Pancreas (tissue), 10 donors: ENCODE measurements at places on chromosomes 2 and 18.

DNA sequence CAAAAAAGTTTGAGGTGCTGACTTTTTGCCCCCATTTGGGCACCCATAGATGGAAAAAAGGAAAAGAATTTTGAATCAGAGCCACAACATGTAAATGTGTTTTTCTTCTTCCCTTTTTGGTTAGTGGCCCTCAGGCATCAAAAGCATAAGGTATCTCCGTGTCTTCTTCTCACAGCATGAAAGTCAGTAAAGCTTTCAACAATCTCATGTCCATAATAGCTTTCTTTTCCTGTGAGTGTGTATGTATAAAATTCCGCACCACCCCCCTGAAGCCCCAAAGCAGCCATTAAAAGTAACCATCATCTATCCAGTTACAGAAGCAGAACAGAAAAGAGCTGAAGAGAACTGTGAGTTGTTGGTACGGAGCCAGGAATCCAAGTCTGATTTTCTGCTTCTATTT, 1539.7 kb upstream of the ACVR2A start:
- DNase-seq = no peak

DNA sequence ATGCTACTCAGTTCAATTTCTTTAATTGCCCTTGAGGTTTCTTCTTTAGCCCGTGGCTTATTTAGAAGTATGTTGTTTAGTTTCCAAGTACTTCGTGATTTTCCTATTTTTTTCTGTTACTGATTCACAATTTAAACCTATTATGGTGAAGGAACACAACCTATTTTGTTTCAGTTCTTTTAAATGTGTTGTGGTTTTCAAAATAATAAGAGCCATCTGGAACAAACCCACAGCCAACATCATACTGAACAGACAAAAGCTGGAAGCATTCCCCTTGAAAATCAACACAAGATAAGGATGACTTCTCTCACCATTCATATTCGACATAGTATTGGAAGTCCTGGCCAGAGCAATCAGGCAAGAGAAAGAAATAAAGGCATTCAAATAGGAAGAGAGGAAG, 155.2 kb downstream of the GALNT1 start:
- no peak for DNase-seq

GRCh38 chr2:154133823-154134222, 262.1 kb downstream of the GALNT13 start:
- DNase-seq = no peak

- DNase-seq = no peak
These were observed 87.4 kb downstream of the STK39 start for GRCh38 chr2:168159754-168160585.

GRCh38 chr18:37385846-37386778, 179.5 kb downstream of the CELF4 start:
- no peak for DNase-seq

DNA sequence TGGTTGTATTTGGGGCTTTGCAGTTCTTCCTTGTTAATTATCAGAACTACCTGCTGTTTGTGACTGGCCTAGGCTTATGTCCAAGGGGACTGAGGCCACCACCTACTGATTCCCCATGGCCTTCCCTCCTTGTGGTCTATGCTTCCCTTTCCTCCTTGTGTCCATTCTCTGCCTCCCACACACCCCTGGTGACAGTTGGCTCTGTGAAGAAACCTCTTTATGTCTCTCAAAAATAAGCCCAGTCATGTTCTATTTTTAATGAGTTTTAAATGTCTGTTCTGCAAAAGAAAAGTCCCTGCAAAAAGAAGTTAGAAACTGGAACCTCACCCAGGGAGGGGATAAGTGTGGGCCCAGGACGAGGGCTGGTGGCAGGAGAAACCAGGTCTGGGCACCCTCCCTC, 105.0 kb downstream of the SMC6 start:
- DNase-seq = no peak

DNA sequence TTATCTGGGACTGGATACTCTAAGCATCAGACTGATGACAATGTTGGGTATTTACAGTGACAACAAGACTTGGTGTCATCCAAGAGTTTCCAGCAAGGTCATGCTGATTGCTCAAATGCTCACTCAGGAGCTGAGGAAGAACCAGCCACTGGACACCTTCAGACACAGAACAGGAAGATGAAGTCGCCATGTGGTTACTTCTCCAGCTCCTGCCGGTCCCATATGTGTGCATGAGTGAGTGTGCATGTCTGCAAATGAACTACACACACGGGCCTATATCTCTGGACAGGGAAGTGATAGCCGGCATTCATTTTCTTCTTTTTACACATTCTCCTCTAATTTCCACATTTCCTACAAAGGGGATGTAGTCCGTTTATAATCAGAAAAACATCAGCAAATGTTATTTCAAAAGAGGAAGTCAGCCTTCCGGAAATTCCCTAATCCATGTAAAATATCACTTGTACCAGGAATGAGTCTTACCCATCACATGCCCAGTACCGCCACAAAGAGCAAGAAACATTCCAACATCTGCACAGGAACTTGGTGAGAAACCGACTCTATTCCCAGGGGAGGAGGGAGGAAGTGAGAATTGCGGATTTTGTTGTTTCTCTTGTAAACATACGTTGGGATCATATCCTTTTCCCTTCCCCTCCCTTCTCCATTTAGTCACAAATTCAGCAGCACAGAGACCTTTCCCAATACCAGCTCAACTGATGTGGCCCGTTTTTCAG, 10.8 kb downstream of the RFX8 start:
- DNase-seq = no peak

DNA sequence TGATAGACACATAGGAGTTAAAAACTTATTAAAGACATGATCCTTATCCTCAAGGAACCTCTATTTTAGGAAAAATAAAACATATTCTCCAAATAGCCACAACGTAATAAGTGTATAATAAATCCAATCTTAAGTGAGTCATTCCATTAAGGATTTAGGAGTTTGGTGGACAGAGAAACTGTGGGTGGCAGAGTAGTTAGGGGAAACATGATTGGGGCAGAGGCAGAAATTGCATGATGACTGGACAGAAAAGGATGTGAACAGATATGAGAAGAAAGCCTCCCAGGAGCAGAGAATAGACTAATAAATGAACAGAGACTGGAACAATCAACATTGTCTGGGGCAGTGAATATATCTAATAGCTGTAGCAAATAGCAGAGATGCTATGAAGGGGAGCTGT, 48.1 kb upstream of the SIGLEC15 start:
- DNase-seq = no peak

- DNase-seq = no peak
These were observed 207.7 kb downstream of the BCL2 start for GRCh38 chr18:63111671-63112402.

DNA sequence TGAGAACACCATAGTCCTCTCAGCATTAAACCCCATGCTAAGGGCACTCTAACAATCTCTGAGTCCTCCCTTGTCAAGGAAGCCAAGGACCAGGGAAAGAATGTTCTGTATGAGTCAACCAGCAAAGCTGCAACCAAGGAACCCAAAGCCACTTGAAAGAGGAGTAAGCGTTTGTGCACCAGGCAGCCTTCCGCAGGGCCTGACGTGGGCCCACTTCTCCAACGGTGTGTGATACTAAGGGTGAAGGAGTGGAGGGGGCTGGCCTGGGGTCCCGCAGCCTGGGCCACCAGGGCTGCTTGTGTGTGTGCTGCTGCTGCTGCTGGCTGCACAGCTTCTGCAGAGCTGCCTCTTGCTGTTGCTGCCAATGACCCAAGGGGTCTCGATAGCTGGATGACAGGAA, 30.1 kb upstream of the GALNT14 start:
- no peak for DNase-seq

DNA sequence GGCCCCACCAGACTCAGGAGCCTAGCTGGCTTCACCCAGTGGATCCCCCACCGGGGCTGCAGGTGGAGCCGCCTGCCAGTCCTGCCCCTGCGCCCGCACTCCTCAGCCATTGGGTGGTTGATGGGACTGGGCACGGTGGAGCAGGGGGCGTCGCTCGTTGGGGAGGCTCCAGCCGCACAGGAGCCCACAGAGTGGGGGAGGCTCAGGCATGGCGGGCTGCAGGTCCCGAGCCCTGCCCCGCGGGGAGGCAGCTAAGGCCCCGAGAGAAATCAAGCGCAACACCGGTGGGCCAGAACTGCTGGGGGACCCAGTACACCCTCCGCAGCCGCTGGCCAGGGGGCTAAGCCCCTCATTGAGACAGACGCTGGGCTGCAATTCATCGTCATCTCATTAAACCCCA, 184.0 kb downstream of the SNTG2 start:
- DNase-seq = no peak

DNA sequence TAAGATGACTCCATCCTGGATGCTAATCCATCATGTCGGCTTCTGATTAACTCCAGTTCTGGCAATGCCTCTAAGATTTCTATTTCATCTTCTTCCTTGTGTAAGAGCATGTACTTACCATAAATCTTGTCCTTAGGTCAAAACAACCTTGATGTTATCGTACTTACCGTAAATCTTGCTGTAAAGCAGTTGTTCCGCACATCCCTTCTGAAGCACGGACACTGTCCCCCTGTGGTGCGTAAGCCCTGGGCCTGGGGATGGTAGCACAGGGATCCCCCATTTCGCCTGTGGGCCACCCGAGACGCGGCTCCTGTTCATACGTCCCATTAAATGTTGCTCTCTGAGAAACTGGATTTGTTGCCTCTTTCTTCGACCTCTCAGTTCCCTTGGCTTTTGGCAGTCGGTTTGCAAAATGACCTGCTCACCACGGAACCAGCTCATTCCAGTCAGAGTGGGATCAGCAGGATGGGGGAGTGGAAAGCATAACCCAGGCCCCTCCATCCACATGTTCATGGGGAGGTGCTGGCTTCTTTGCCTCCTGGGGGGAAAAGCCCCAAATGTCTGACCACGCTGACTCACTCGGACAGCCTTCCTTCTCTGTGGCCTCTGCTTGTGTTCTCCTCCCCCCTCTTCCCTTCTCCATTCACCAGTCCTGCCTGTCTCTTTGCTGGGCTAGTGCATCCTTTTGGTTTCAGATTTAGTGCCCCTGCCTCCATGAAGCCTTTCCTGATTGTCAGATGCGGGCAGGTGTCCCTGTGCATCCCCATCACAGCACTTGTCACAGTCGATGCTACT, 49.9 kb downstream of the RAB31 start:
- no peak for DNase-seq

GRCh38 chr2:240208631-240209211, 68.3 kb upstream of the OTOS start:
- DNase-seq = no peak

- no peak for DNase-seq
These were observed 150.1 kb downstream of the ANTXR1 start for GRCh38 chr2:69163109-69163508.

DNA sequence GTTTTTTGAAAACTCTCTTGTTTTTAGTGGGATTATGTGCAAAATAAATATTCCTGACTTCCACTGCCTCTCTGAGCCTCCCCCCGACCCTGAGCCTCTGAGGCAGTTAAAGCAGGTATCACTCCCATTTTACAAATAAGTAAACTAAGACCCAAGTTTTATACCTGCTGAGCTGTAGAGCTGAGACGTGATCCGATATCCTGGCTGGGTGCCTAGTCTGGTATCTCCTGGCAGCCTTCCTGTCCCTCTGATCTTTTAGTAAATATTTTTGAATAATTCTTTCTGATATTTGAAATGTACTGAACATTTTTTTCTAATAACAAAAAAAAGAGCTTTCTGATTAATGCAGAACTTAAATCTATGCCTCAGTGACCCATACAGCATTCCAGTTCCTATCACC, 108.3 kb upstream of the NOSTRIN start:
- peak; percentile 38 for DNase-seq

DNA sequence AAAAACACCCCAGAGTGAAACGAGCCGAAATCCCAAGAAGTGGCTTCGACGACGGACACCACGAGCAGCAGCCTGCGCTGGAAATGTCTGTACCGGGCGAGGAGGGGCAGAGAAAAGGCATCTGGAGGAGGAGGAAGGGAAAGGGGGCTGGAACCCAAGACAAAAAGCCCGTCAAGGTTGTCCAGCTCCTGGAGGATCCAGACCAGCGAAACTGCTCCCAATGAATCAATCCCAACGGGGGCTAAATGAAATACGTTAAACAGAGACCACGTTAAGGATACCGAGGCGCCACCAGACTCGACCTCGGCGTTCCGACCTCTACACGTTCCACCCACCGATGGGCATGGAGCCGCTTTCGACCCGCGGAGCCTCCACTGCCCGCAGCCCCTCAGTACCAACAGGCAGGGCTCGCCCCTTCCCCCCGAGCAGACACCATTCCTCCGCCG, 400 bp downstream of the CCDC88A start:
- DNase-seq = no peak

GRCh38 chr2:143000599-143000998, 123.1 kb downstream of the KYNU start:
- no peak for DNase-seq

DNA sequence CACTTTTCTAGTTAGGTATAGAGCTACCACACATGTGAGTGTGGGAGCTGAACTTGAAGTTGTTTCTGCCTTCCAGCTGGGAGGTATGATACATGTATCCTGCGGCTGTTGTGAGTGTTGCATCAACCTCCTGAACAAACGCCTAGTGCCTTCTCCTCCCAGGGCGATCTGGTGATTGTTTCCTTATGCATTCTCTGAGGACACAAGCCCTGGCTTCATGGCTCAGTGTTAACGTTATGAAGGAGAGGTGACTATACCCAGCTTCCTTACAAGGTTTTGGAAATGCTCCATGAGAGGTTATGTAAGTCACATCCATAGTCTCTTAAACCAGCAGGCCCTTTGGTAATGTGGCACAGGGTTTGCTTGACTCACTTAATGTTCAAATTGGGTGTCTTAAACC, 64.9 kb downstream of the SPRED2 start:
- DNase-seq = no peak

DNA sequence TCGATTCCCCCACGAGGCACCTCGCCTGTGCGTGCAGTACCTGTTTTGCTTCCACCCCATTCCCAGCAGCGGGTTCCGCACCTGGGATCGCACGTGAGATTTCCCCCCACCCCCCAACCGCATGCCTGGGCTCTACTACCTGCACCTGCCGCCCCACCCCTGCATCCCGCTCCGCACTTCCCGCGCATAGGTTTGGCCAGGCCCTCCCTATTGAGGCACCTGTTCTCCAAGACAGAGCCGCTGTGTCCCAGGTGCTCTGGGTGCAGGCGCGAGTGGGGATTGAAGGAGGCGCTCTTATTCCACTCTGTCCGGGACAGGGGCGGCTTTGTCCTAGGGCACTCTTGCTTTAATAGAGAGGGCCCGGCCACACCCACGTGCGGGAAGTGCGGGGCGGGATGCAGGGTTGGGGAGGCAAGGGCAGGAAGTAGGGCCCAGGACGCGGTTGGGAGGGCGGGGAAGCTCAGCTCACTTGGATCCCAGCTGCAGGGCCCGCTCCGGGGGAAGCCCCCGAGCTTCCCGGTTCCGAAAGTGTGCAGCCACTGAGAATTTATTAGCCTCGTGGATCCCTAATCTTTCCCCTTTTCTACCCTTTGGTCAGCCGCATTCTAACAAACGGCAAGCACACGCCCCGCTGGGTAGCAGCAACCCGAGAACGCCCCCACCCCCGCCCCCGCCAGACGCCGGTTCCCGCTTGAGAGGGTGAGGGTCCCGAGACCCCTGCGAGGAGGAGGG, 670 bp upstream of the MOCOS start:
- DNase-seq = peak; percentile 42
